ENCODE measurements at places on chromosomes 3 and 15. TPM values are rescaled to one million over a fixed set of nuclear protein-coding genes. Genes with fewer than 3 reads are reported as not detected.

DNA sequence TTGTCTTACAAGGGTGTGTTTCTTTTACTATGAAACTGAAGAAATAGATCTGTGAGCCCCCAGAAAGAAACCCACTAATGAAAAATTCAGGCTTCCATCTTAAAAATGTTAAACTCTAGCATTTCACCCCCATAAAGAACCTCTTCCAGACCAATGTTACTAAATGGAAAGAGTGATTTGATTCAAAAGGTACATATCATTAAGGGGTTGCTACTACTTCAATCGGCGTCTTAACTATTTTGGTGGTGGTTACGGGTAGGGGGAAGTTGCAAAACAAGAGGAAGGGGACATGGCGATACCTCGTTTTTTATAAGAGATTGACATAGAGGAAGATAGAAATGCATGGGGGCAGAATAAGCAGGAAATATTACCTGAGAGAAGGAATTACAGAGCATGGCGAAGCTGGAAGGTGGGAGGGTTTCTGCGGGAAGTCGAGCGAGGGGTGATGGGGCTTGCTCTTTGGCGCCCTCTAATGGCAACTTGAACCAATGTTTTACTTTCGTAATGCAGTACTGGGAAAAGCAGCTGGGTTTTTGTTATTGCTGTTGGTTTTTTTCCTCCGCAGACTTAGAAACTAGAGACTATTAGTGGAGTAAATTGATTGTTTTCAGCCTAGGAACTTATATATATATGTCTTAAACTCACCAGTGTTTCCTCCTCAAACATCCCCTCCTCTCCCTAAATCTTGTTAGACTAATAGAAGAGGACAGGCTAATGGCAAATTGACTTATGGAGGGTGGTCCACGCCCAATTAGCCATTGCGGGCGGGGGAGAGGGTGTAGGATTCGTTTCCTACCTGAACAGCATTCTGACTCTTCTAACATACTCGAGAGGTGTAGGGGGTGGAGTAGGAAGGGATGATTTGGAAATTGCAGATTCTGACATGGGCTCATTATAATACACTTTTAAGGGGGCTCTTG, 11.3 kb upstream of the SOX2 start:
- peak overlapping the region; percentile 20 for H3K4me3 ChIP-seq
- no peaks in the 10 kb centered on the region for H3K36me3 ChIP-seq
- H3K27ac ChIP-seq = no peak overlapping the region
- no peak for DNase-seq
- H3K27me3 ChIP-seq = peaks cover 21% of the 10 kb centered on the region
- H3K4me1 ChIP-seq = peaks cover 27% of the 10 kb centered on the region

DNA sequence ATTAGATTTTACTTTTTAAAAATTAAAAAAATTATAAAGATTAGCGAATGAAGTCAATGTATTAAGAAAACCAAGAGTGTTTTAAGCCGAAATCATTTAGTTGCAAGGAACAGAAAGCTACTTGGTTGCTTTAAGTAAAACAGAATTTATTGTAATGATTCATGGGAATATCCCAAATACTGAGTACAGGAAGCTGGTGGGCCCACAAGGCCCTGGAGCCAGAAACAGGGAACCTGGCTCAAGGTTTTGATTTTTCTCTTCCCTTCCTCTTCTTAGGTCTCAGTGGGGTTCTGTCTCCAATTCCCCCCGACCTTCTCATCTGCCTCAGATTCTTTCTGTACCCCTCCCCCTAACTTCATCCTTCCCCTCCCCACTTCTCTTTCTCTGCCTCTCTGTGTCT, 229.0 kb downstream of the TLE3 start:
- H3K36me3 ChIP-seq = no peaks in the 10 kb centered on the region
- H3K4me3 ChIP-seq = no peak overlapping the region
- DNase-seq = no peak
- H3K27ac ChIP-seq = no peak overlapping the region
- no peaks in the 10 kb centered on the region for H3K4me1 ChIP-seq
- no peaks in the 10 kb centered on the region for H3K27me3 ChIP-seq

GRCh38 chr15:52348056-52348745, 52.6 kb upstream of the MYO5C start:
- H3K36me3 ChIP-seq = no peaks in the 10 kb centered on the region
- H3K4me3 ChIP-seq = no peak overlapping the region
- H3K27me3 ChIP-seq = no peaks in the 10 kb centered on the region
- DNase-seq = no peak
- no peaks in the 10 kb centered on the region for H3K4me1 ChIP-seq

DNA sequence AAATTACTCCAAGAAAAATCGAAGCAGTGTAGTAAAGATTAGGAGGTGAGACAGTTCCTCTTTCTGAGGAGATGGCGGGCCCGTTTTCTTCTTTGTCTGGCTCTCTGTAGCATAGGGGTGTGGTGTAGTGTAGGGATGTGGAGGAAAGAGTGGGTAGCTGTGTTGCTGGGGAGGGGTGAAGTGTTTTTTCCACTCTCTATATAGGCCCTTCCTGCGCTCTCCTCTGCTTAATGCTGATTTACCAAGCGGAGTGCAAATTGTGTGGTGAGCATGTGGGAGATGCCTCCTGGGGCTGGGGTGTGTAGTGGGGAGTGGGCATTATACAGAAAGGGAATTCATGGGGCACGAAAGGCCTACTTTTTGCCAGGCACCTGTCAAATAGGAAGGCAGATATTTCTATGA, 94.9 kb downstream of the ST6GAL1 start:
- no peaks in the 10 kb centered on the region for H3K27me3 ChIP-seq
- no peak for DNase-seq
- H3K4me3 ChIP-seq = no peak overlapping the region
- no peak overlapping the region for H3K27ac ChIP-seq
- H3K4me1 ChIP-seq = no peaks in the 10 kb centered on the region
- no peaks in the 10 kb centered on the region for H3K36me3 ChIP-seq

DNA sequence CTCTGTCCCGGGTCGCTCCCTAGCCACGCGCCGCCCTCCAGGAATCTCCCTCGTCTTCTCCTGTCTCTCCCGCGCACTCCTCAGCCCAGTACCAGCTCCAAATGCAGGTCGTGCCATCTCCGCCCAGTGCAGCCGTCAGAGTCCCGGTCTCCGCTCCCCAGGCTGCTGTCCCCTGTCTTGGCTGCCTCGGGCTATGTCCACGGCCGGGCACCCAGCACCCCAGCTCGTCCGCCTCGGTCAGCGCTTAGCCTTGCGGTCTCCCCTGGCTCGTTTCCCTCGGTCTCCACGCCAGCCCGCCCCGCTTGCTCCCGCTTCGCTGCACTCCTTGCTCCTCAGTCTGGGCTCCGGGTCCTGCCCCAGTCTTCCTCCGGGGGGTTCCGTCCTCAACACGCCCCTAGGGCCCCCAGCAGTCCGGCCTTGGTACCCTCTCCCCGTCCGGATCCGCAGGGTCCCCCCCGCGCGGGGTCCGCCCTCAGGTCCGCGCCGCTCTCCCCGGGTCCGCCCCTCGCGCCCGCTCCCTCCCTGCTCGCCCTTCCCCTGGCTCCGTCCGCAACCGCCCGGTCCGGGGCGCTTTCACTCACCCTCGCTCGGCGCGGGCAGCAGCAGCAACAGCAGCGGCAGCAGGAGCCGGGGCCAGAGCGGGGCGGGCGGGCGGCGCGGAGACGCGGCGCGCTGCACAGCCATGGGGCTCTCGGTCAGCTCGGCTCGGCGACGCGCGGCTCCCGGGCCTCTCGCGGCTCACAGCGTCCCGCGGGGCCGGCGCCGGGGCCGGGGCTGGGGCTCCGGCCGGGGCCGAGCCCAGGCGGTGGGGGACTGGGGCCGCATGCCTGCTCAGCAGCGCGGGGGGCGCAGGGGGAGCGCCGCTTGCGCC, 462 bp downstream of the IGDCC3 start:
- no peak for DNase-seq
- no peaks in the 10 kb centered on the region for H3K36me3 ChIP-seq
- H3K27me3 ChIP-seq = no peaks in the 10 kb centered on the region
- H3K4me1 ChIP-seq = peaks cover 20% of the 10 kb centered on the region

- DNase-seq = peak; percentile 84
- H3K4me3 ChIP-seq = no peak overlapping the region
- no peaks in the 10 kb centered on the region for H3K36me3 ChIP-seq
- H3K4me1 ChIP-seq = peaks cover 15% of the 10 kb centered on the region
- H3K27ac ChIP-seq = no peak overlapping the region
These were observed 9.5 kb upstream of the MESP2 start for GRCh38 chr15:89766357-89767311.

- H3K27me3 ChIP-seq = no peaks in the 10 kb centered on the region
- no peak overlapping the region for H3K27ac ChIP-seq
- DNase-seq = no peak
- no peaks in the 10 kb centered on the region for H3K36me3 ChIP-seq
- H3K4me3 ChIP-seq = no peak overlapping the region
These were observed 1333.5 kb upstream of the CADM2 start for GRCh38 chr3:83625261-83625660.

DNA sequence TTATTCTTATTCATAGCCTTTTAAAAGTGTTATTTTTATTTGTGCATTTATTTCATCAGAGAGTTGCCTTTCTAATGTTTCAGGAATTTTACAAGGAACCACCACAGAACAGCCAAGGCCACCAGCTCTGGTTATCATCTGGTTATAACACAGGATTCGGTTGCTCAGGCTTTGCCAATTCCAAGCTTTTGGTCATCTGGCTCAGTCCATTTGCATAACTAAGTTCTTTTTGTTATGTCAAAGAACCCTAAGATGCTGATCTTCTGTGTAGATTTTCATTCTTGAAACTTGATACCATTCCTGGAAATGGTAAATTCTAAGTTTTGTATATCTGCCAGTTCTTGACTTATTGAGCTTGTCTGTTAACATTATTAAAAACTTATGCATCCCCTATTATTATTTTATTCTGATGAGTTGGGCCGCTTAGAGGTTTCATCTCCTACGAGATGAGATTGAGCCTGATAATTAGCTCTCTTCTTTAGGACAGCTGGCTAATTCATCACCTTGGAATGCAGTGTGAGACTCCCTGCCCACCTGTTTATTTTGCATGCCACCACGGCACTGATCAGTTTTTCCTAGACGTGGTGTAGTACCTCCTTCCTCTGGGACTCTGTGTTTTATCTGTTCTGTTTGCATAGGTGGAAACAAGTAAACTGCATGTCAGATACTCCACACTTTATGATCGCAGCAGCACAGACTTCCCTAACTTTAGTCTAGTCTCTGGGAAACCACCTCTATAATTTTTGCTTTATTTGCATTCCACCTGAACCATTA, 264.8 kb downstream of the SLCO3A1 start:
- no peaks in the 10 kb centered on the region for H3K27me3 ChIP-seq
- H3K4me3 ChIP-seq = no peak overlapping the region

- H3K36me3 ChIP-seq = no peaks in the 10 kb centered on the region
- no peak overlapping the region for H3K4me3 ChIP-seq
- H3K27me3 ChIP-seq = no peaks in the 10 kb centered on the region
- DNase-seq = no peak
These were observed 230.3 kb upstream of the TLE3 start for GRCh38 chr15:70327856-70328678.

- H3K27me3 ChIP-seq = no peaks in the 10 kb centered on the region
- H3K27ac ChIP-seq = no peak overlapping the region
- H3K4me3 ChIP-seq = no peak overlapping the region
- no peak for DNase-seq
These were observed 524.5 kb upstream of the TGFBR2 start for GRCh38 chr3:30081904-30082303.

DNA sequence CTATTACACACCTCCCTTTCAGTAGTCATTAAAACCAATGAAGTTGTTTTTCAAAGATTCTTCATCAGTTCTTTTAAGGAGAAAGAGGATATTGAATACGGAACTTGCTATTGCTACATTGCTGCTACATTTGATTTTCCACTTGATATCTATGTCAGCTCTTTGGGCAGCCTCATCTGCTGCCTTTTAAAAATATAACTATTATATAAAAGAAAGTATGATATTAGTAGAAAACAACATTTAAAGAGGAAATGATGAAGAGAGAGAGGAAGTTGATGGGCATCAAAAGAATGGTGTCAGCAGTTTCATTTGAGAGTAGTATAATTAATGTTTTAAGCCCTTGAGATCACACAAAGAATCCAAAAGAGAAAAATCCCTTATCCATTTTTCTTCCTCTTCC, 171.4 kb downstream of the NFKBIZ start:
- no peak overlapping the region for H3K4me3 ChIP-seq
- no peaks in the 10 kb centered on the region for H3K36me3 ChIP-seq
- H3K27me3 ChIP-seq = no peaks in the 10 kb centered on the region
- no peaks in the 10 kb centered on the region for H3K4me1 ChIP-seq
- no peak for DNase-seq

DNA sequence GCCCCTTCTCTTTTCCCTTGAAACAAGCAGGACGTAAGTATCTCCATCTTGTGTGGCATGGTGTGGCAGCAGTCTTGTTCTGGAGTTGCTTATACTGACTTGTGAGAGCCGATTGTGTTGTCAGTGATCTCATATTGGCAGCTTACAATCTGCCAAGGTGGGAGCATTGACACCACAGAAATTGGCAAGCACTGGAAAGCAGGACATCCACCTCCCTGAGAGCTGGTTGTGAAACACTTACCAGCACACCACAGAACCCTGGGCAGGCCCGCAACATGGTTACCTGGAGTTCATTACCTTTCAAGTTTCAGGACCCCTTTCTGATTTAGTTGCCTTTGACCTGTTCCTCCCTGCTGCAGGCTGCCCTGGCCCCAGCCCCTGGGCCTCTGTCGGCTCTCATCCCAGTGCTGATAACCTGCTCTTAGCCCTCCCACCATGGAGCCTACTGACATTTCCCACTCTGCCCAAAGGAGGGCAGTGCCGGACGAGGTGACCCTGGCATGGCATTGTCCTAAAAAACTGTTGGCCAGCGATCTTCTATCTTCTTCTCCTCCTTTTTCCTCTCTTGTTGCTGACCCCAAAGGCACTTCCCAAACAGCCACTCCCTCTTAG, 10.6 kb upstream of the ATP2B2 start:
- no peak overlapping the region for H3K4me3 ChIP-seq
- no peaks in the 10 kb centered on the region for H3K27me3 ChIP-seq
- DNase-seq = no peak
- H3K27ac ChIP-seq = no peak overlapping the region

DNA sequence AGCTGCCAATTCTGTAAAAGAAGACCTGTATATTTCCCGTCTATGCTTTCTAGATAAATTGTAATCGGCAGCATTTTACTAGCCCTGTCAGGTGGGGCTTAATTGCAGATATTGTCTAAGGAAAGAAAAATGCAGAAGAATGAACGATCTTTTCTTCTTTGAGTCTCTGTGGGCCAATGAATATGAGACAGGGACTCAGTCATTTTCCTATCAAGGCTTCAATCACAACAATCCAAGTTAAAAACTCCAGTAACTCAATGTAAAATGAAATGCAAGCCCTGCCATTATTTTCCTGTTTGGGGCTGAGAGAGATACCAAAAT, 313.9 kb downstream of the MECOM start:
- no peaks in the 10 kb centered on the region for H3K4me1 ChIP-seq
- DNase-seq = no peak
- H3K36me3 ChIP-seq = no peaks in the 10 kb centered on the region
- no peak overlapping the region for H3K27ac ChIP-seq
- no peak overlapping the region for H3K4me3 ChIP-seq

SLC2A2 gene
- not detected for total RNA-seq

FOXB1 gene
- total RNA-seq = not detected

CLEC3B gene
- total RNA-seq = 41.7 TPM

MPI gene
- total RNA-seq = 43.2 TPM

SLC24A5 gene
- total RNA-seq = not detected

All from vagina (tissue), 2 donors.